NCI-H2081 (cell line): ENCODE measurements at places on chromosomes 2 and 18.

- no peak for DNase-seq
Observed at GRCh38 chr18:51912381-51912780, 427.6 kb upstream of the DCC start.

GRCh38 chr2:209121691-209122090, 302.2 kb upstream of the MAP2 start:
- DNase-seq, result no peak

DNA sequence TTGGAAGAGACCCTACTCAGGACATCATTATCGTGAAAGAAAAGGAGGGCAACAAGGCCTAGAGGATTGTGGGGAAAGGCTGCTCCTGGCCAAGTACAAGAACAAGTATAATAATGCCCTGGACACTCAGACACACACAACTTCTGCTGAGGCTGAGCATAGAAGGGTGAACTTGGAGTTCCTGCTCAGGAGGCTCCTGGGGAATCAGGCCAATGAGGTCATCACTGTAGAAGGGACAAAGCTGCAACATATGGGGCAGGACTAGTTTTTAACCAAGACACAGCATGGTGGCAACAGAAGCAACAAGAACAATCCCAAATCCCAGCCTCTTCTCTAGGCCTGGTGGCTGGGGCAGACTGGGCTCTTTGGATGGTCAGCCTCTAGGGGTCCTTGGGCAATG, 102.6 kb downstream of the POLR1A start:
- no peak for DNase-seq

- no peak for DNase-seq
Observed at GRCh38 chr2:233593201-233593600, 24.2 kb upstream of the UGT1A8 start.

DNA sequence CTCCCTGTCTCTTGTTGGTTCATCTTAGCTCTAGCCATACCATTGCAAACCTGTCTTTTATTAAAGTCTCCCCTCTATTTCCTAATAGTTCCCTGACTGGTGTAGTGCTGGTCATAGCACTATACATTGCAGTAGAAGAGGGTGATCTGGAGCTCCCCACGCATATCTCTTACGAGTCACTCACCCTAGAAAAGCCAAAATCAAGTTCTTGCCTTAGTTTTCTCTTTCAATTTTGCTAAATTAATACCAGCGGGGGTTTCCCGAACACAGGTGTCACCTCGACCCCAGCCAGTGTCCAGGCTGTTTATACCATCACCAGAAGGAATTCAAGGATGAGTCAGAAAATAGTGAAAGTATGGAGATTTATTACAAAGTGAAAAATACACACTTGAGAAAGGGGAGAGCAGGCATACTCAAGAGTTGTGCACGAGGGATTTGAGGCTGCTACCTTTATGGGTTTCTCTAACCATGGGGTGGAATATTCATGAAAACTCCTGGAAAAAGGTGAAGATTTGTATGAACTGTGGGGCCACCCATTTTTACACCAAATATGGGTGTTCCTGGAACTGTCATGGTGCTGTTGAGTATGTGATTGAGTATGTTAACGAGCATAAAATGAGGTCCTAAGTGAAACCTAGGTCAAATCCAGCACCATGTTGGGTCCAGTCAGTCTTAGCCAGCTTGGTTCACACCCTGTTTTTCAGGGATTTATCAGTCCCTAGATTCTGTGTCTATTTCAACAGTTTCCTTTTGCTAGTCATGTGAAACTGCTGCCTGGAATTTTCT, 20.2 kb downstream of the PROKR1 start:
- DNase-seq, result no peak

DNA sequence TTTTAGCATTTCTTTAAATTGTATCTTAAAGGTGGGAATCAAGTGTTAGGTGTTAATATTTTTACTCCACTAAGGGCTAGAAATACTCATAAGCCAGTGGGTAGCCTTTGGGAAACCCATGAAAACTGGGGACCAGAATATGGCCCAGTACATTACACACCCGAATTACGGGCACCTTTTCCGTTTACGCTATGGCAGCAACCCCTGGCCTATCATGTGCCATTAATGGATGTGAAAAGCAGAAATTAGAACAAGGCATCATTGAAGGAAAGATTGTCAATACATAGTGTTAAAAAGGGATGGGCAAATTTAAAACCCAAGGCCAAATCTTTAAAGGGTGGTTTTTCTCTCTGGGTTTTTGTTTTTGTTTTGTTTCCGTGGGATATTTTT, 781 bp downstream of the FARP2 start:
- no peak for DNase-seq

- DNase-seq, result no peak
Observed at GRCh38 chr18:32920796-32921787, 148.3 kb upstream of the KLHL14 start.

GRCh38 chr2:159292157-159292556, 5.7 kb upstream of the WDSUB1 start:
- no peak for DNase-seq

- DNase-seq, result no peak
Observed at GRCh38 chr2:176328149-176328548, 58.9 kb downstream of the MTX2 start.

DNA sequence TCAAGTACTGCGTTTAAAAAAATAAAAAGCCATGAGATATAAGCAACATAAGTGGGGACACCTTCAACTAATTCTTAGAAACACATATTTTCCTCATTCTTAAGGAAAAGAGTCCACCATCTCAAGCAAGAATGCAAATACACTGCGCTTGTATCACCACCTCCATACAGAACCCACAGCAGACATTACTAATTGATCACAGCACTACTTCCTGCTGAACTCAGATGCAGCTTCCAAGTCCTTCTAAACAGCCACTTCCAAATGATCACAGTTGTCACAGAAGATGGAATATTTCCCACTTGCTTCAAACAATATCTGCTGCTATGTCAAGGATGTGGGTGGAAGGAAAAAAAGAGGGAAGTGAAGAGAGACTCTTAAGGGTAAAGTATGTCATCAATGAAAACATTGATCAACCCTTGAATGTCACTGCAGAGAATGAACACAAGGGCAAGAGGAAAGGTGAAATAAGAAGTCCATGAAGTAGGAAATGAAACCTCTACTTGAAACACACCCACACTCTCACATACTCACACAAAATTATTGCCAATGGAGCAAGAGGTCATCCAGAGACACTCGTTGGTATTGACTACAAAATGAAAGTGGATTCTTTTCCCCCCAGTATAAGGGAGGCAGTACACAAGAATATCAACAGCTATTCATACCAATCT, 22.1 kb downstream of the TGFA start:
- DNase-seq, result no peak

DNA sequence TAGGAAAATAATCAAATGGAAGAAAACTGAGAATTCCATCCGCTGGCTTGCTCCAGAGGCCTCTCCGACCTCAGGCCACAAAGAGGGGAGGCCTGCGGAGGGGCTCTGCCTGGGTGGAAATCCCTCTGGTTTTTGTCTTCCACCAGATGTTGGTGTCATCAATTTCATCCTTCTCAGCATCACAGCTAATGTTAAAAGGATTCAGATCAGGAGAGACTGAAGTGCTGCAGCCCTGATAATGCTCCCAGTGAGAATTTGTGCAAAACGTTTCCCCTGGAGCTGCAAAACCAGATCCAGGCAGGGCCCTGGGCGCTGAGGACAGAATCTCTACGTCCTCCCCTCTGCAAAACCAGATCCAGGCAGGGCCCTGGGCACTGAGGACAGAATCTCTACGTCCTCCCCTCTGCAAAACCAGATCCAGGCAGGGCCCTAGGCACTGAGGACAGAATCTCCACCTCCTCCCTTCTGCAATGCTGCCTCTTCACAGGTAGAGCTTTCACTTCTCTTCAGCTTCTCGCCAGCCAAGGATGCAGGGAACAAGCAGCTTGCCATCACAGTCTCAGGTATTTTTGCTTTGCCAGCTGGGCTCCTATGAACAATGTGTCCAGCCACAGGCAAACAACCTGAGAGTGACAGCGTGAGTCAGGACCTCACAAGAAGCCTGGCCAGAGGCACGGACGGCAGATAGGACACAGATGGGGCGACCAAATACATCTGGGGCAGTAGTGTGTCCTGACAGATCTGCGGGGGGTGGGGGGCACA, 81.2 kb downstream of the TMEM18 start:
- no peak for DNase-seq

DNA sequence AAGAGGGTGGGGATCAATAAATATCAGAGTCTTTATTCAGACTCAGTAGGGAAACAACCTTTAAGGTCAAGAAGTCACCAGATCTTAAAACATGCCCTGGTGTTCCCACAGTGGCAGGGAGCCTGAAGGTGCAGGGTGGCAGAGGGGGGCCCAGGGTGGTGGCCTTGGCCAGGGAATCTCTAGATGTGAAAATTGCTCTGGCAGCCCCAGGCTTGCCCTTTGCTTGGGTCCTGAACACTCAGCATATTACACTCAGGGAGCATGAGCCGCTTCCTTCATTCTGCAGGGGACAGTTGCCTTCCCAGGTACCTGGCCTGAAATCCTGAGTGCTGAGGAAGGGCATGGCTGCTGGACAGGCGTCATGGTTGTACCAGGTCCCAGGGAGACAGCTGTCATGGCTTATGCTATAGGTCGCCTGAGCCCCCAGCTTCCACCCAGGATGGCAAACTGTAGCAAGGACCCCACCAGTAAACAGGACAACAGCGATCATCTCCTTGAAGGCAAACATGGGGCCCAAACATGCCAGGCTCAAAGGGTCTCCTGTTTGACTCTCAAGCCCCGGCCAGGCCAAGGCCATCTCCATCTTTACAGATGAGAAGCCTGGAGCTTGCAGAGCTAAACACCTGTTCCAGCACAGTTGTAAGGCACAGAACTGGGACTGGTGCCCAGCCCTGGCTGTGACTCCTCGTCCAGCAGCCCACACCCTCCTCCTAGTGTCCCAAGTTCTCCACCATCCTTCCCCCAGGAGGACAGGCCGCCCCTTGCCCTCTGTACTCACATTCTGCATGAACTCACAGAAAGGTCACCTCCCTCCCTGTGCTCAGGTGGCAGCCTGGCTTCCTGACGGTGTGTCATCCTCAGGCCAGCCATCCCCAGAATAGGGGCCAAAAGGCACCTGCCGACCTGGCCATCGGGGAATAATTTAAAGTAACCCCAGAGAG, 14.6 kb downstream of the ABCG8 start:
- DNase-seq, result no peak

DNA sequence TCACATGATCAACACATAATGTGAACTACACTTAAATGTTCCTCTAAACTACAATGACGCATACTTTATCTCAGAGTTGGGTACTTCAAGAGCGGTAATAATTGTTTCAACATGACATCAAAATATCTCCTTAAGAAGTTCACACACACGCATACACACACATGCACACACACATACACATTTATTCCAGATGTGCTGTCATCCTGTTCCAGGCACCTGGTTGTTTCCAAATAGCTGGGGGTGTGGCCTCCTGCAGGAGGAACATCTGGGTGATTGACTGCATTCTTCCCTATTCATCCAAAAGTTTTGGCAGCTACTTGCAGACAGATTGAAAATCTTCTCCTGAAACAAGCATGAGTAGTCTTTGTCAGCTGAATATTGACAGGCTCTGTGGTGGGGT, 37.9 kb upstream of the PIK3C3 start:
- DNase-seq, result no peak

DNA sequence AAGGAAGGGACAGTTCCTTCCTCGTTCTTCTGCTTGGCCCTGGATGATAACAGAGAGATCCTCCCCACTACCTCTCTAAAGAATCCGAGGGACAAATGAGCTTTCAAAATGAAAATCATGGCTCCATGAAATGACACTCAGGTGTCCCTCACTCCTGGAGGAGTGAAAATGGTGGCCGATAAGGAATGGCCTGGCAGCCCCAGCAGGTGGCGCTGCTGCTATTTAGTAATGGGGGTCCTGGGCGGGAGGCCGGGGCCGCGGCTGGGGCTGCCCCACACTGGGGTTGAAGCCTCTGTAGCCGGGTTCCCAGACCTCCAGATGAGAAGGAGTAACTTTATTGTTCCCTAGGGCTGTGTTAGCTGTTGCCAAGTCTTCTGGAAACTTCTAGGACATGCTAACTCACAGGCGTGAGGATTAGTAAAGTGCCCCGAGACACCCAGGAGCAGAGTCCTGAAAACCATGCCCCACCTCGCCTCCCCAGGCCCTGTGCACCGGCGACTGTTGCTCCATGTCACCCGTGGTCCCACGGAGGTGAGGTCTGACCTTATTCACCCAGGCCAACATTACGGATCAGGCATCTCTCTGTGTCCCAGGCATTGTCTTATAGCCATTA, 138.0 kb downstream of the CTIF start:
- peak; percentile 32 for DNase-seq

- no peak for DNase-seq
Observed at GRCh38 chr2:20704886-20705285, 37.9 kb downstream of the GDF7 start.

GRCh38 chr2:149885946-149886345, 298.4 kb upstream of the MMADHC start:
- no peak for DNase-seq

DNA sequence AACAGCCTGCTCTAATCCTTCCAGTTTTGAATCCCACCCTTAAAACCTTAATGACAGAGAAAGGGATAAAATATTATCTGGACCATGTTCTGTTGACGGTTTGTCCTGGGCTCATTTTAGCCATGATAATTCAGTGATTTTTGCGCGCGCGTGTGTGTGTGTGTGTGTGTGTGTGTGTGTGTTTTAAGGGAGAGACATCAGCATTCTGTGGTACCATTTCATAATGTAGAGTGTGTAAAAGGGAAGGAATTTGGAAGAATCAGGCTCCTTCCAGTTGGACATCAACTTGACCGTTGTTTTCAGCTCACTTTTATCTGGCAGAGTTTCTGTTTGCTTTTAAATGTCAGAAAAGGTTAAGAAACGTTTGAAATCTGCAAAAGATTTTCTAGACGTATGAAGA, 535.5 kb downstream of the TNS1 start:
- no peak for DNase-seq

DNA sequence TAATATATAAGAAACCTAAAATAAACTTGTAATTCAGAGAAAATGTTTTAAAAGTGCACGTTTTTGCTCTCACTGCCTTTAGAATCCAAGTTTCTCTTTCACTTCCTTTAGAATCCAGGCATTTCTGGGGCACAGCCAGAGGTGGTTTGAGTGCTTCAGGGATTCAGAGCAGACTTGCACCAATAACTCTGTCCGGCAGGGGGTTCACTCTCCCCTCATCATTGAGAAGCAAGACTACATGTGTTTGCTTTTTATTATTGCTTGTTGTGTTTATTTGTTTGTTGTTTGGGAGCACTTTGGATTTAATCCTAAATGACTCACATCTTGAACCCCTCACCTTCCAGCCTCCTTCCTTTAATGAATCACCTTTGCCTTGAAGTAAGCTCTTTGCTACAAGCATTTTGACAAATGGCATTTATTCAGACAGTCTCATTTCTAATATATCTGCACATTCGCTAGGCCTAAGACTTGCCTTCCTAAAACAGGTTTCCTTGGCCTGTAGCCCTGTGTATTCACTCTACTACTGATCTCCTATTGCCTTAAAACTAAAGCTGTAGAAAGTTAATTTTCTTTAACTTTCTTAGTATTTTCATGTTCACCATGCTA, 233.5 kb upstream of the ATP5MC3 start:
- peak; percentile 63 for DNase-seq

DNA sequence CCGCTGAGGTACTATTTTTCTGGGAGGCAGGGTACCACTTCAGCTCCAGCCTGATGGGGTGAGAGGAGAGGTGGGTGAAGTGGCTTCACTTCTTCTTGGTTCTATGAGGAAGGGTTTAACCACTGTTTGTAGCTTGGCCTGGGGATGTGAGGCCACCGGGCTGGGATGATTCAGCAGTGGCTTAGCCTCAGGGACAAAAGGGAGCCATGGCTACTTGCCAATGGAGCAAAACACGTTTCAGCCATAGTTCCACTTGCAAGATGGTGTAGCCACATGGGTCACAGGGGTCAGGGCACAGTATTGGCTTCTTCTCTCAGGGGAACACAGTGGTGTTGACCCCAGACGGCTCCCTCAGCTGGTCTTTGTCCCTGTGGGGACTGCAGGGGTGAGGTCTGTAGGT, 14.9 kb downstream of the ZDBF2 start:
- no peak for DNase-seq
